ENCODE measurements at places on chromosomes 16 and 17.
A peak's percentile ranks its signal among the peaks of the same experiment; 100 is the strongest.

GRCh38 chr17:7382901-7383300 is 2.0 kb downstream of the TNK1 start:
- no peak for DNase-seq

- DNase-seq: no peak
These were observed 283.6 kb upstream of the SALL1 start for GRCh38 chr16:51434567-51435198.

DNA sequence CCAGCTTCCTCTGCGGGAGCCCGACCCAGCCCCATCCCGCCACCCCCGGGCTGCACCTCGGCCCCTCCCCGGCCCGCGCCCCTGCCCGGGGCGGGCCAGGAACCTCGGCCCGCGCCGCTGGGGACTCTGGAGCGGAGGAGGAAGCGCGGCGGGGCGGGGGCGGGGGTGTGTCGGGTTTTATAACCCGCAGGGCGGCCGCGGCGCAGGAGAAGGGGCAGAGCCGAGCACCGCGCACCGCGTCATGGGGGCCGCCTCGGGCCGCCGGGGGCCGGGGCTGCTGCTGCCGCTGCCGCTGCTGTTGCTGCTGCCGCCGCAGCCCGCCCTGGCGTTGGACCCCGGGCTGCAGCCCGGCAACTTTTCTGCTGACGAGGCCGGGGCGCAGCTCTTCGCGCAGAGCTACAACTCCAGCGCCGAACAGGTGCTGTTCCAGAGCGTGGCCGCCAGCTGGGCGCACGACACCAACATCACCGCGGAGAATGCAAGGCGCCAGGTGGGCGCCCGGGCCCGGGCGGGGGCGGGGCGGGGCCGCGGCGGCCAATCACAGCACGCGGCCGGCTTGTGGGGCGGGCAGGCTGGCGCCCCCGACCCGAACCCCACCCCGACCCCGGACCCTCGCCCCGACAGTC is at the start of gene ACE:
TSS of gene ACE (plus strand) at position 208 of the 626 bp plus-strand sequence. CDS start at position 242, 34 bp downstream.
- DNase-seq: no peak

DNA sequence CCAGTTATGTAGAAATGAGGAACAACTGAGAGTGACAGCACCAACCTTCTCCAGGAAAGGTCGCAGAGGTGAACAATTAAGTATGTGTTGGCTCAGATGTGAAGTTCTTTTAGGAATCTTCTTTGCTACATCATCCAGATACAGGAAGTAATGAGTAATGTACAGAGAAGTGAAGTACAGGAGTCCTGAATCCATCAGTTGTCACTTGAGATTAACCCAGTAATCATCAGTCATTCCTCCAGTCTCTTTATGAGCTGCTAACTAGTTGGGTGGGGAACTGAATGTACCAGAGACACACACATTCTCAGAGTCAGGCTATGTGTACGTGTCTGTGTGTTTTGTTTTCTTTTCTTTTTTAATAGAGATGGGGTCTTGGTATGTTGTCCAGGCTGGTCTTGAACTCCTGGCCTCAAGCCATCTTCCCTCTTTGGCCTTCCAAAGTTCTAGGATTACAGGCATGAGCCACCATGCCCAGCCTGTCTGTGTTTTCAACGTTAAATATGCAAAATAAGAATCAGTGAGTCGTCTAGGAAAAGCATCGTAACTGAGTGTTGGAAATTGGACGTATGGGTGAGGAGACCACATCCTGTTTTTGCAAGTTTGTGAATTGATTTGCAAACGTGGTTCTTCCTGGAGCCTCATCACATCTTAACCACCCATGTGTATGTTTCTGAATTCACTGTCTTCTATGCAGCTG is 19.9 kb downstream of the ZNF200 start:
- no peak for DNase-seq

- no peak for DNase-seq
These were observed 645 bp upstream of the ELMO3 start for GRCh38 chr16:67198238-67198734.

DNA sequence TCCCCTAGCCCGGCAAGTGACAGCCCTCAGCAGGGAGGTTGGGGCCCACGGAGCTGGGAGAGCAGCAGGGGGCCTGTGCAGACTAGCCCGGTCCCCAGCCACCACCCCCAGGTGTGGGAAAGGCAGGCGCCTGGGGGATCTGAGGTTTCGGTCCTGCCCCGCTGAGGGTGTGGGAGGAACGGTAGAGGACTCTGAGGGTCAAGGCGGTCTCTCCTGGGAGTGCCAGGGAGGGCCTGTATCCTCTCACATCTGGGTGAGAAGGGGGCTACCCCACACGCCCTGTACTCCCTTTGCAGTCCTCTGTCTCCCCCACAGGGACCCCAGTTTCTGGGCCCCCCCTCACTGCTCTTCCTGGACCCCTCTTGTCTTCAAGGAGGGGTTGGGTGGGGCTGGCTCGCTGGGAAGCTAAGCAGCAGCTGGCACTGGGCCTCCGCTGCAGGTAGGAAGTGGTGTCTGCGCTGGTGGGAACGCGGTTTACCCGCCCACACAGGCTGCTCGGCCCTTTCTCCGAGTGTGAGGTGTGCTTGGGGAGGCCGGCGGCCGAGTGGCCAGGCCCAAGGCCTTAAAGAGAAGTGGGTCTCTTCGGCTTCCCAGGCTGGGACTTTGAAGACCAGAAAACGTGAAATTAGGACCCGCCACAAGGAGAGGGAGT is 15.4 kb downstream of the CD7 start:
- DNase-seq: no peak

- DNase-seq: no peak
These were observed 44.7 kb downstream of the SKAP1 start for GRCh38 chr17:48385319-48385718.

DNA sequence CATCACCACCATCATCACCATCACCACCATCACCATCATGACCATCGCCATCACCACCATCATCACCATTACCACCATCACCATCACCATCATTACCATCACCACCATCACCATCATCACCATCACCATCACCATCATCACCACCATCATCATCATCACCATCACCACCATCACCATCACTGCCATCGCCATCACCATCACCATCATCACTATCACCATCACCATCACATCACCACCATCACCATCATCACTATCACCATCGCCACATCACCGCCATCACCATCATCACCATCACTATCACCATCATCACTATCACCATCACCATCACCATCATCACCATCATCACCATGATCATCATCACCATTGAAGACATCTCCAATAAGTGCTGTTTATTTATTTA is 16.8 kb upstream of the MED9 start:
- DNase-seq: no peak

GRCh38 chr17:56448371-56448770 is 145.1 kb upstream of the NOG start:
- DNase-seq: no peak

GRCh38 chr17:29215717-29216116 is 30.9 kb upstream of the CRYBA1 start:
- no peak for DNase-seq

- DNase-seq: no peak
These were observed 144.0 kb downstream of the STX8 start for GRCh38 chr17:9431620-9432019.

GRCh38 chr16:77211880-77212740 is 12.9 kb downstream of the SYCE1L start:
- DNase-seq: peak; percentile 50

GRCh38 chr17:76582660-76583059 is 3.0 kb downstream of the ST6GALNAC2 start:
- no peak for DNase-seq

All from stimulated activated CD8-positive, alpha-beta memory T cell treated with anti-CD3 and anti-CD28 coated beads, Interleukin-15, amount 100 ng/mL, for 1 hour (primary cell).